ENCODE measurements at places on chromosomes 4 and X. TPM values are rescaled to one million over a fixed set of nuclear protein-coding genes. Genes with fewer than 3 reads are reported as not detected.
A peak's percentile ranks its signal among the peaks of the same experiment; 100 is the strongest.

- no peak for DNase-seq
These were observed 405.4 kb downstream of the ANKRD50 start for GRCh38 chr4:124307143-124307542.

- DNase-seq = no peak
These were observed 63.8 kb downstream of the SRPX start for GRCh38 chrX:38156838-38157237.

DNA sequence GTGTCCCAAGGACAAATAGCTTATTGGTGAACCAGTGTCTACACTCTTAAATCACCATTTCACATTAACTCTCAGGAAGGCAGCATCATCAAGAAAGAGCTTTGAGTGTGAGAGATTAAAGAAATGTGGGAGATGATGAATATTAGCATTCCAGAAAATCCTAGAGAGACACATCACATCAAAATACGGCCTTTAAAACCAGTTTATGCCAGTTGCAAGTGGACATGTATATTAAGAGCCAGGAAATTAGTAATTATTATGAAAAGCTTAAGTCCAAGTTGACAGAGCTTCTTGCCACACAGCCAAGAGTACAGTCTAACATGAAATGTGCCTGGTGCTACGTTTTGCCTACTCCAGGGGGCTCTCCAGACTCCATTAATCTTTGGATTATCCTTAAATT lies 503.0 kb upstream of the BOD1L1 start:
- DNase-seq = no peak

- no peak for DNase-seq
These were observed 76.0 kb downstream of the PJA1 start for GRCh38 chrX:69089203-69089602.

DNA sequence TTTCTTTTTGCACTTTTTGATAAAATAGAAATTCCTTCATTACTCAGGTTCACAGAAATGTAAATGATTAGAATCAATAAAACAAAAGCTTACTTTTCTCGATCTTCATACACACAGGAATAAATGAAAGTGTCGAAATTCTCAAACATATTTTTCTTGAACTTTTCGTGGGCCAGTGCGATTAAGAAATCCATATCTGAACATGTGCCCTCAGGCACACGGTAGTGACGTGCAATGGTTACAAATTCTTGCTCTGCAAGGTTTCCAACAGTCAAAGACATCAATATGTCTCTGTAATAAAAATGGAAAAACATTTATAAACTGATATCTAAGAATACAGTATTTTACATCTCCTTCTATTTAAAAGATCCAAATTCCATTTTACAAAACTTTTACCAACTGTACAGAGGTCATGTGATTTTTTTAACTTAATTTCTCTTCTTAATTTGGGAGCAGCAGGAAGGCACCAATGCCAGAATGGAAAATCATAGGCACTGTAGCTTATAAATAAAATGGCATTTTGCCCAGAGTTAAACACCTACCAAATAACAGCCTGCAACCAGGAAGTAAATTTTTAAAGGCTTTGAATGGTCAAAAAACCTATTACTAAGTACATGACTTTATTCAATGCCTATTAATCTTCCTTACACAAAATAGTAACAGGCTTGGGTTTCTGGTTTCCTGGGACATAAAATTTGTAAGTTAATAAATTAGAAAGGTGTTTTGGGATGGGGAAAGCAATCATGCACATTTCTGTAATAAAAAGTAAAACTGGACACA lies 165.0 kb downstream of the EFHC2 start:
- no peak for DNase-seq

- DNase-seq = peak; percentile 46
These were observed 46.5 kb downstream of the CWH43 start for GRCh38 chr4:49032440-49033161.

GRCh38 chr4:107243141-107243781 lies 207.1 kb upstream of the DKK2 start:
- no peak for DNase-seq

DNA sequence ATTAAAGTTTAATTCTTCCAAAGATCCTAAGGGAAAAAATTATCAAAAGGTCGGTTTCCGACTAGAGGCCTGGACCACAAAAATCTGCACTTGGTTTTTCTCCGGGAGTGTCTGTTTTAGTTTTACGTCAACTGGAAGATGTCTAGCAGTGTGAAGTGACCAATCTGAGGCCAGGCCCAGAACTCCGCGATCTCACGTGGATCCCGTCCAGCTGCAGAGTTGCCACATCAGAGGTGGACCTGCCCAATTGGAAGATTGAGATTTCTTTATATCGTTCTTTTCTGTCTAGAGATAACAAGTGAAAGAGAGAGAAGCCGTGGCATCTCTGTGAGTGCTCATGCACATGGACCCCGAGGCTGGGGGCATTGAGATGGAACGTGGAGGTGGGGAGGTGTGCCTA lies 115.8 kb downstream of the AFF1 start:
- no peak for DNase-seq

- no peak for DNase-seq
These were observed 51.2 kb upstream of the PJA1 start for GRCh38 chrX:69216446-69216845.

DNA sequence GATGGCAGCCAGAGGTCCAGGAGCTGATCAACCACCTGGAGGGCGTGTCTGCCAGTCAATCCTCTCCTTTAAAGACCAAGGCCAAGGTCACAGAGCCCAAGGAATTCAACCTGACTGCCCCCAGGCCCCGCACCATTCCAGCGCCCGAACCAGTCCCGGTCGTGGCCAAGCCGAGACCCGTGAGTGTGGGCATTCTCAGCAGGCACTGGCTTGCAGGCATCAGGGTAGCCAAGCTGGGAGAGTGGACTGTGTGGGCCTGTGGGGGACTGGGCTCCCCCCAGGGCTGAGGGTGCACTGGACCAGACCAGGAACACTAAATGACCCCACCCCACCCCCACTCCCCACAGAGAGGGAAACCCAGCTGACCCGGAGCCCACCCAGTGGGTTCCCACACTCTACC lies 23.8 kb upstream of the RNF4 start:
- no peak for DNase-seq

DNA sequence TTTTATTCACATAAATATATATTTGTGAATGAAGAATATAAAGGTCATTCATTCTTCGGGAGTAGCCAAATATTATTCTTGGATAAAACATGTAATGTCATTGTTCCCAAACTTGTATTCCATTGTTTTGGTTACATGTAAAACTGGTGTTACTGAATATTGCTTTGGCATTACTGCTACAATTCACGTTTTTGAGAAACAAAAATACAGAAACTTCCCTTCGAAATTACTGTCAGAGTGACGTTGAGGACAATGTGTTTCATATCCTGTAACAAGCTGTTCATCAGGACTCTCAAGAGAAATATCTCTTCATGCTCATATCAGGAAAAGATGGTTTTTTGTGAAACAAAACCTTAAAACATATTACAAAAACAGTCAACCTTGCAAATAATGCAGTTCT lies 258.9 kb upstream of the DDX53 start:
- peak; percentile 26 for DNase-seq

GRCh38 chrX:49079489-49080428 lies at the start of gene WDR45:
Gene WDR45 (minus strand): TSS chrX:49079887. CDS start chrX:49078095, 1,792 bp downstream.
- peak; percentile 73 for DNase-seq

- no peak for DNase-seq
These were observed 27.8 kb upstream of the MAOB start for GRCh38 chrX:43910012-43910411.

DNA sequence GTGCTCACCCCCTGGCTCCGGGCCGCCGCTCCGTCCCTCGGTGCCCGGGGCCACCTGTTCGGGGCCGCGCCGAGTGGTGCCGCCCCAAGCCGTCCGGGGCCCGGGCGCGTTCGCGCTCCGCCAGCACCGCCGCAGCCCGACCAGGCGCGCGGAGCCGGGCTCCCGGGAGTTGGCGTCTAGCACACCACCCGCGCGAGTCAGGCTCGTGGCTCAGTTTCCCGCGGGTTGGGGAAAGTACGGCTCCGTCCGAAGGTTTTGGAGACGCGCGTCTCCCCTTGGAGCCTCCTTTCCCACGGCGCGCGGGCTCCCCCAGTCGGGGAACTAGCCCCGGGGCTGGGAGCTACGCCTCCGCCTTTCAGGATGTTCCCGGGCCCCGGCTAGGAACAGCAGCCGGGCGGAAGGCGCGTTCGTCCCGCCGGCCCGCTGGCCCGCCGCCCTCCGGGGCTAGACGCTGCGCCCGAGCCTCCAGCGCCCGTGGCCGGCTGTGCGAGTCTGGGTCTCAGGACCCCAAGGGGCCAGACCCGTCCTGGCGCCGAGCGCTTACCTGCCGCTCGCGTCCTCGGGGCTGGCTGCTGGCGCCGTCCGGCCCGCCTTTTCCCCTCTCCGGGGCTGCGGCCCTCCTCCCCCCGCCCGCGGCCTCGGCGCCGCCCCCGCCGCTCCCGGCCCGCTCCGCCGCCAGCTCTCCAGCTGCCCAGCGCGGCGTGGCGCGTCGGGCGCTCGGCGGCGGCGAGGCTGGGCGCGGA lies at the start of gene ADGRG2:
ADGRG2 (minus strand) TSS at position 571 of the 743 bp plus-strand sequence. CDS start 53,634 bp downstream, outside the sequence.
- peak; percentile 12 for DNase-seq

- DNase-seq = peak; percentile 5
These were observed 55.3 kb downstream of the EGF start for GRCh38 chr4:109967798-109968520.

DNA sequence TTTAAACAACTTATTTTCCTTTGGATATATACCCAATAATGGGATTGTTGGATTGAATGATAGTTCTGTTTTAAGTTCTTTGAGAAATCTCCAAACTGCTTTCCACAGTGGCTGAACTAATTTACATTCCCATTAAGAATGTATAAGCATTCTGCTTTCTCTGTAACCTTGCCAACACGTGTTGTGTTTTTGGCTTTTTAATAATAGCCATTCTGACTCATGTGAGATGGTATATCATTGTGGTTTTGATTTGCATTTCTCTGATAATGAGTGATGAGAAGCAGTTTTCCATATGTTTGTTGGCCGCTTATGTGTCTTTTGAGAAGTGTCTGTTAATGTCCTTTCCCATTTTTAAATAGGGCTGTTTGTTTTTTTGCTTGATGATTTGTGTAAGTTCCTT lies 155.6 kb upstream of the PITX2 start:
- DNase-seq = no peak

DNA sequence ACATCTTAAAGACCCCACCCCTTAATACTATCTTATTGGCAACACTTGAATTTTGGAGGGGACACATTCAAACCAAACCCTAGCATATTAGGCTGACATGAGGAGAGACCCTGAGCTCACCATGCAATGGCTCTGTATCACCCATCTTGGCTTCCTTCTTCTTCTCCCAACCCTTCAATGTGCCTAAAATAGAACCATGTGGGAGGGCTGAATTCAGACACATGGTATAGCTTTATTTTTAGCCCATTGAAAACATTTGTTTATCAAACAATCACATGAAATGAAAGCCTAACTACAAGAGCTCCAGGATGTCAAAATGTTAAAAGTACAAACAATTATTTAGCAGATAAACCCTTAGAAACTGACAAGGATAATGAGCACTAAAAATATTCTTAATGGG lies 81.6 kb downstream of the RASL11B start:
- no peak for DNase-seq

- no peak for DNase-seq
These were observed 101.1 kb downstream of the PHOX2B start for GRCh38 chr4:41647383-41647782.

- no peak for DNase-seq
These were observed 186.6 kb upstream of the GNPDA2 start for GRCh38 chr4:44912980-44913379.

- no peak for DNase-seq
These were observed 71.9 kb upstream of the RPS6KA6 start for GRCh38 chrX:84259868-84260267.

- peak; percentile 14 for DNase-seq
These were observed 32.8 kb upstream of the GLRB start for GRCh38 chr4:157043131-157043530.

GRCh38 chr4:186003746-186004145 lies 65.2 kb upstream of the TLR3 start:
- no peak for DNase-seq

DNA sequence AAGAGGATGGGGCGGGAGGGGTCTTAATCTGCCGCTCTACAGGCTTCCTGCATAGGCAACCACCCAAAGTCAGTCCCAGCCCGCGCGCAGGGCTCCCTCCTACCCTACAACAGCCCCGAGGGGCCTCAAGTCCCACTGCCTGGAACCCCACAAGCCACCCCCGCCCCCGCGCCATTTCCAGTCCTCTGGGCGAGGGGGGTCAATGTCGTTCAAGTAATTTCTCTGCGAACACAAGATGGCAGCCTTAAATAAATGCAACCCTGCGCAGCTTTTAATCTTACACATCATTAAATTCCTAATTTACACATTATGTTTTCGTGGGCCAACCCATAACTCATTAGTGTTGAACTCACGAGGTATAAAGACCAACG lies 92.9 kb downstream of the BCOR start:
- no peak for DNase-seq

DNA sequence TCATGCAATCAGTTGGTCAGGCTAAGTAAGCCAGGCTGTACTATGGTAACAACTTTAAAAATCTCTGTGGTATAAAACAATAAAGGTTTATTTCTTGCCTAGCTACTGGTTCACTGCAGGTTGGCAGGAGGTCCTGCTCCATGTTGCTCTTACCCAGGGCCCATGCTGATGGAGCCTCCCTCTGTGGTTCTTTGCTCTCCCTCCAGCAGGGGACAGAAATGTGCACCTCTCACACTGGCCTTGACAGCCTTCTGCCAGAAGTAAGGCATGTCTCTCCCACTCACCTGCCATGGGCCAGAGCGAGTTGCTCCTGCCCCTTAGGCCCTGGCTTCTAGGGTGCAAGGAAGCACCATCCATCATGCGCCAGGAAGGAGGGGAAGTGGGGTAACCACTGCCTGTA lies 31.1 kb downstream of the CLDN22 start:
- no peak for DNase-seq

DNA sequence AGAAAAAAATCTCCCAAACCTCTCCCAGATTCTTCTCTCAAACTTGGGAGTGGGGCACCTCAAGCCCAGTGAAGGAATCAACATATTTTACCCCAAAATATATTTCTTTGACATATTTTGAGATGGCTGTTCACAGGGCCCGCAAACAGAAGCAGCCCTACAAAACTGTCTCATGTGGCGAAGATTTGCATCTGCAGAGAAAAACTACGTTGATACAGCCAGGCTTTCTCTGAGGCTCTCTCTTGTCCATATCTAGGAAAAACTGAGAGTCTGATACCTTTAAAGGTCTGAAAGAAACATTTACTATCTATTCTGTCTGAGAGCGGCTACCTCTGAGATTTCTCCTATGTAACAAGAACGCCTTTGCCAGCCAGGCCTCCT lies 23.3 kb upstream of the TMSB4X start:
- DNase-seq = no peak

The PLCXD1 gene
- 5.1 TPM for total RNA-seq

The BMPR1B gene
- 0.51 TPM for total RNA-seq

The MFSD8 gene
- 20.1 TPM for total RNA-seq

The FAM9B gene
- total RNA-seq = not detected

The SMC1A gene
- 24.3 TPM for total RNA-seq

The TLL1 gene
- 32.7 TPM for total RNA-seq

The PLP1 gene
- not detected for total RNA-seq

The PROM1 gene
- total RNA-seq = 0.14 TPM

Measured in dermis blood vessel endothelial cell (primary cell).